ENCODE measurements at places on chromosomes 6 and 20. TPM values are rescaled to one million over a fixed set of nuclear protein-coding genes. Genes with fewer than 3 reads are reported as not detected.

Gene TSBP1
- total RNA-seq, result not detected

Gene POLR3F
- 6.2 TPM for total RNA-seq

Gene VSX1
- not detected for total RNA-seq

Gene ZBTB46
- 17.7 TPM for total RNA-seq

Gene RIPOR2
- total RNA-seq, result 46.9 TPM

Gene HCRTR2
- total RNA-seq, result not detected

Gene PRELID3B
- total RNA-seq, result 5.2 TPM

Gene CNKSR3
- total RNA-seq, result 11.6 TPM

Gene TRIM10
- 0.14 TPM for total RNA-seq

Gene SRSF12
- total RNA-seq, result not detected

- DNase-seq, result no peak
Measured at GRCh38 chr20:853406-853996, 20.0 kb downstream of the FAM110A start.

GRCh38 chr20:19876828-19877460, 118.9 kb downstream of the RIN2 start:
- DNase-seq, result no peak

GRCh38 chr20:21504323-21504722, 9.5 kb downstream of the NKX2-2 start:
- DNase-seq, result no peak

DNA sequence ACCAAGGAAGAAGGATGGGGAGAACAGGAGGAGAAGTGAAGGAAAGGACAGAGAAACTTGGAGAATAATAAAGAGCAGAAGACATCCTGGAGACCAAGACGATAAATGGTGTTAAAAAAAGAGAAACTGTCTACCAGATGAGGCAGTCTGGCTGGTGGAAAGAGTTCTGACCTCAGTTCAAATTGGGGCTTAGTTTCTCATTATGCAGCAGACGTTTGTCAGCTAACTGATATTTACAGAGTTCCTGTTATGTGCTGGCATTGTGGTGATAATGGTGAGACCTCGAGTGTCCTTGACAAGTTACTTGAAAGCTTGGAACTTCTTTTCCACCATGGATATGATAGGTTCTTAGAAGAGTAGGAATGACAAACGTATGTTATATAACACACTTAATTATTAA, 142.7 kb downstream of the LRRC1 start:
- DNase-seq, result no peak

- DNase-seq, result no peak
Measured at GRCh38 chr20:46485431-46485830, 27.9 kb downstream of the ZNF334 start.

GRCh38 chr6:1313384-1313766, 1.5 kb downstream of the FOXQ1 start:
- no peak for DNase-seq

DNA sequence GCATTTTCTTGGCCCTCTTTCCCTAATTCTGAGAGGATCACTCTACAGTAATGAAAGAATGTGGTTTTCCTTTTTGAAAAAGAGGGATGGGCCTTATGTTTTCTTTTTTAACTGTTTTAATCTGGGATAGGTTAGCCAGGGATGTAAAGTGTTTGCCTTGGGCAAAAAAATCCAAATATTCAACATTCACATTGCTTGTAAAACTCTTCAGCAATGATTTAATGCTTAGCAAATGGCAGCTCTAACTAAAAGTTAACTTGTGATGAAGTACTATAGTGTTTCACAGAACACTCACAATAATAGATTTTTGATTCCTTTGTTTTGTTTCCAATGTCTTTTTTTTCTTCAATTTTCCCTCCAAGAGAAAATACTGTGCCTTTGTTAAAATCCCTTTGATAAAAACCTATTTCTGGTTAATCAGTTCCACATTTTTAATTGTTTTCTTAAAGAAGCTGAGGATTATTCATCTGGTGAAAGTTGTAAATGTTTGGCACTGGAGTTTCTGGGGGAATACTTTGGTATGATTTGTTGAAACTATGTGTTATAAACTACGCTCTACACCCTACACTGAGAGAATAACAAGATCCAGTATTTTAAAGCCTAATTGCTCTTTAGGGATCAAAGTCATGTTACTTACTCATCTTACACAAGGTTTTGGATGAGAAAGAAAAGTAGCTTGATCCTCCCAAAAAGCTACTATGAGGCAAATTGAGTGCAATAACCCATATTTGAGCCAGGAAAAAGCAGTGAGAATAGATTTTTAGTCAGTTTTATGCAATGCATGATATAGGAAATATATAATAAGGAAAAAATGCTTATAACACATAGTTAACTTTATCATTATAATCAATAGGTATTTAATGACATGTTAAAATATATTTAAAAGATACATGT, 335.8 kb downstream of the EPHA7 start:
- DNase-seq, result no peak

- no peak for DNase-seq
Measured at GRCh38 chr6:37865504-37865903, 46.0 kb downstream of the ZFAND3 start.

- DNase-seq, result no peak
Measured at GRCh38 chr6:115514656-115515055, 546.0 kb downstream of the FRK start.

DNA sequence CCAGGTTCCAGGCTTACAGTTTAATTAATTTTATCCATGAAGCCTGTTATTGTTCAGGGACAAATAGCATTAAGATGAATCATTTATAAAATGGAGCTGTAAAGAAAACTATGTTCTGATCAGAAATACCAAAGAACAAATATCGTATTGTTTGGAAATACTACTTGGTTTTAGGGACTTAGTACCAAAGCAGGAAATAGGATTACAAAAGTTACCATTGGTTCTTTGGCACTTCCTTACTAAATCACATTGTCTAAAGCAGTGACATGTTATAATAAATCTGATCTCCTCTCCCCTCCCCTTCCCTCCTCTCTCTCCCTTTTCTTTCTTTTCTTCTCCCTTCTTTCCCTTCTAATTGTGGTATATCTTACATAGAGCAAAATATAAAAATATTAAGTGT, 29.6 kb downstream of the CRYBG1 start:
- DNase-seq, result no peak

DNA sequence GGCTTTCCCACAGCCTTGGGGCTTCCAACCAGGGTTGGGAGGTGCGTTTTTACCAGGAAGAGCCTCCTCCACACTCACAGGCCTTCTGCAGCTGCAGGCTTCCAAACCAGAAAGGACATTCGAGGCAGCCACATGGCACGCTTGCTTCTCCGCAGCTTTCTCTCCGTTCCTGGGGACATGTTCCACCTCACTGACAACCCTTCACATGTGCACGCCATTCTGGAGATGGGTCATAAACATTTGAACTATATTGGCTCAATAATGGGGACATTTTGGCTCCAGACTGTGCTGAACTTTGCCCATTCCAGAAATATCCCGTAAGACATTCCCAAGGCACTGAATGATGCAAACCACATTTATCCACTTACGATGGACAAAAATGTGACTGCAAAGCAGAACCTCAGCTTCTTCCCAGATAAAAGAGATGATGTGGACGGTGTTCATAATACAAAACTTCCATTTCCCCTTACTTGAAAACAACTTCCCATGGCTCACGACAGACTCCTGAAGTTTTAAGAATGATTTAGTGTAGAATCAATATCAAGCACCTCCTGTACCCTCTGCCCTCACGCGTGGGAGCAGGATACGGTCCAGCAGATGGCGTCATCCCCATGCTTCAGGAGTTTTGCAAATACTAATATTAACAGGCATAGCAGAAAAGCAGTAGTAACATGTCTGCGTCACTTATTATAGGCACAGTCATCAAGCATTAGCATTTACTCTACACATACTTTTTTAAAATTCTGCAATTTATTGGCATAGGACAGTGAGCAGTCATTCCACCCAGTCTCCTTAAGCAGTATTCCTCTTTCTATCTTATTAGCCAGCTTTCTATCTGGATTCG, 25.4 kb upstream of the FOXF2 start:
- DNase-seq, result no peak

DNA sequence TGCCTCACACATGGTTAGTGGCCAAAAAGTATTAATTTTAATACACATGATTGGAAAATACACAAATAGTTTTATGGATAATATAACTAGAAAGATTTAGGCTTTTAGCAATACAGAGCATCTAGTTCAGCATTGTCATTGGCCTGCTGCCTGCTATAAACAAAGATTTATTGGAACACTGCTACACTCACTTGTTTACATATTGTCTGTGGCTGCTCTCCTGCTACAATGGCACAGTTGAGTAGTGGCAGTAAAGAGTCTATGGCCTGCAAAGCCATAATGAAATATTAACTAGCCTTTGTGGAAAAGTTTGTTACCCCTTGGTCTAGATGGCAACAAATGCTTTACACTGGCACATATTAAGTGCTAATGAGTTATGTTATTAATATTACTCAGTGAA, 37.8 kb downstream of the ZNF451 start:
- DNase-seq, result no peak

DNA sequence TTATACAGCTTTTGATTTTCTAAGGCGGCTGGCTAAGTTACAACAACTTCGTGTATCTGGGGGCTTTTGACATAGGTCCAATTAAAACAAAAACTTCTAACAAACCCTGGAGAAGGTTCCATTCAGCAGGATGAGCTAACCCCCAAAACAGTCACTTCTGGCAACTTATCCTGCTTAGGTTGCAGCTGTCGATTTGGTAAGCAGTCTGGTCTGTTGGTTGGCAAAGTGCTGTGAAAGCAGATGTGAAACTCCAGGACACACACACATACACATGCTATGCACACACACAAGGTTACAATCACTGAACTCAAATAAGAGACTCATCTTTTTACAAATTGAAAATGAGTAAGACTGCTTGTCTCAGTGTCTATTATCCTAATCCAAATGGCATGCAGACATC, 119.0 kb upstream of the STMND1 start:
- DNase-seq, result no peak

GRCh38 chr20:47857569-47858464, 72.5 kb upstream of the SULF2 start:
- DNase-seq, result no peak

- DNase-seq, result no peak
Measured at GRCh38 chr6:17086469-17086868, 15.4 kb upstream of the STMND1 start.

DNA sequence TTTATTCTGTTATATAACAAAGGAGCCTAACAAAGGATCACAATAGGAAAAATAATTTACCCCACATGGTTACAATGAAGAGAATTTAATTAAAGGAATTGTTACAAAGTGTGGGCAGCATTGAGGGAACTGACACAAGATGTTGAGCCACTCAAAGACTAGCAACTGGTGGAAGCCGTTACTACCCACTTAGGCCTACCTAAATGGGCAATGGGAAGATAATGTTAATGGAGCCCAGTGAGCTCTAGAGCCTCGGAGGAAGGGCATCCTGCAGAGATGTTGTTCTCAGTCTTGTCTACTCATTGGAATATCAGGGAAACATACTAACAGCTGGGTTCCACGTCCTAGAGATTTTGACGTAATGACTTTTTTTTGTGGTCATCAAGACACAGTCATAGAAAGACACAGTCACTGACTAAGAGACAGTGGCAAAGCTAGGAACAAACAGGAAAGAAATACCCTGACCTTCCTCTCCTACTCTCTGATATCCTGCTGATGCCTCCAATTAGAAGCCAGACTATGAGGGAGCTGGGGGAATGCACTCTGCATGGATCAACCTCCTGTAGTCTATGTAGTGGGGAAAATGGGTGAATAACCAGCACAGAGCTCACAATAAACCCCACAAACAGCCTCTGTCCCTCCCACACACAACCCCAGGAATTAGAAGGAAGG, 523.8 kb upstream of the FLRT3 start:
- no peak for DNase-seq

GRCh38 chr6:27088068-27088467, 159.4 kb upstream of the PRSS16 start:
- no peak for DNase-seq

DNA sequence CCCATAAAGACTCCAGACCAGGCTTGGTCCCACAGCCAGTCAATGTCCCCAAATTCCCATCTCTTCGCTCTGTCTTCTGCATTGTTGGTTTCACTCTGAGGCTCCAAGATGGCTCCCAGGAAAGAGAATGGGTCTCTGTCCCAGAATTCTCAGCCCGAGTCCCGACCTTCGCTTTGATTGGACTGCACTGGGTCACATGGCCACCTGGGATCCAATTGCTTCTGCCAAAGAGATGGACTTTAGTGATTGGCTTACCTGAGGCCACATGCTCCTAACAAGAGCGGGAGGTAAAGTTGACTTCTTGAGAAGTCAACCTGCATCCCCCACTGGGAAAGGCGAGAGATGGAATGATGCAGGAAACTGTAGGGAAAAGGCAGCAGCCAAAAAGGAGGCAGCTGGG, 104.7 kb upstream of the PMEPA1 start:
- DNase-seq, result no peak

DNA sequence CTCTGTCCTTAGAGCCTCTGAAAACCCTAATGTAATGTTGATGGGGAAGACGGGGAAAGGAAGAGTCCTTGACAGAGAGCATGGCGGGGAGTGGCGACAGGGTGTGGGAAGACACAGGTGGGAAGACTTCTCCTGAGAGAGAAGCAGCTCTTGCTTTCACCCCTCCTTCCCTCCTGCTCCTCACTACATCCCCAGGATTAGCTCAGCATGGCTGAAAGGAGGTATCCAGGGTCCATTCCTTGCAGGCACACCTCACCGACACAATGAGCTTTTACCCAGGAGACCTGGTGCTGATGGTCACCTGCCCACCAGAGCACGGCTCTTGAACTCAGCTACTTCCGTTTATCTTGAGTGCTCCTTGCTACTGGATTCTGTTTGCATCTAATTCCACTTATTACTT, 469.3 kb downstream of the CDH26 start:
- no peak for DNase-seq

DNA sequence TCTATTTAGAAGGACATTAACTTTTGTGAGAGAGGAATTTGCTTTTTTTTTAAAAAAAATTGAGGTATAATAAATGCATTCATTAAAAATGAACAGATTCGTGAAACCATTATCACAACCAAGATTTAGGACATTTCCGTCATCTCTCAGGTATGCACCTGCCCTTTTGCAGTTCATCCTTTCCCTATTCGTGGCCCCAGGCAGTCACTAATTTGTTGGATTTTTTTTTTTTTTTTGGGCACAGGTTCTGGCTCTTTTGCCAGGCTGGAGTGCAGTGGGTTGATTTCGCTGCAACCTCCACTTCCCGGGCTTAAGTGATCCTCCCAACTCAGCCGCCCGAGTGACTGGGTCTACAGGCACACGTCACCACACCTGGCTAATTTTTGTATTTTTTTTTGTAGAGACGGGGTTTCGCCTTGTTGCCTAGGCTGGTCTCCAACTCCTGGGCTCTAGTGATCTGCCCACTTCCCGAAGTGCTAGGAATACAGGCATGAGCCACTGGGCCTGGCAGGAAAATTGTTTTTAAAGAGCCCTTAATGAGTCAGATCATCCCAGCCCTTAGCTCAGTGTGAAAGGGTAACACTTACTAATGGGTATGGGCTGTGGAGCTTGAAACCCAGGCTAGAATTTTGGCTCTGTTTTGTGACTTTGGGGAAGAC, 9.2 kb downstream of the PHF3 start:
- DNase-seq, result peak; percentile 25

DNA sequence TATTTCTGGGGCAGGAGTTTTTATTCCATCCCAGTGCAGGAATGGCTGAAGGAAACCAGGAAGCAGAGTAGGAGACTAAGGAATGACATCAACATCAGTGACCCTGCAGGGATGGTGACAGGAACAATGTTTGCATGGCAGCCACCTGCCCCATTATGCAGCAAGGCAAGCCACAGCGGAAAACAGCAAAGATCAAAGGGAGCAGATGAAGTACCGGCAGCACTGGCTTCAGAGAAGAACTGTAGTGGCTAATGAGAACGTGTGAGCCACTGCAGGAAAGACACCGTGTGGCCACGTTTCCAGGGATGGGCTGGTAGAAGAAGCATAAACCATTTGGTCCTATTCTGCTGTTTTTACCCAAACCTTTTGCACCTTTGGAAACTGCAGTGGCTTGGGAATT, 52.9 kb upstream of the TAB2 start:
- no peak for DNase-seq

- DNase-seq, result no peak
Measured at GRCh38 chr20:52457826-52458225, 266.2 kb upstream of the ZFP64 start.
